CD4-positive, alpha-beta T cell treated with Interleukin-10 for 1 hour (primary cell): ENCODE measurements at places on chromosomes 7 and 10.

GRCh38 chr10:95314192-95314918, 23.6 kb upstream of the PDLIM1 start:
- no peak for DNase-seq

DNA sequence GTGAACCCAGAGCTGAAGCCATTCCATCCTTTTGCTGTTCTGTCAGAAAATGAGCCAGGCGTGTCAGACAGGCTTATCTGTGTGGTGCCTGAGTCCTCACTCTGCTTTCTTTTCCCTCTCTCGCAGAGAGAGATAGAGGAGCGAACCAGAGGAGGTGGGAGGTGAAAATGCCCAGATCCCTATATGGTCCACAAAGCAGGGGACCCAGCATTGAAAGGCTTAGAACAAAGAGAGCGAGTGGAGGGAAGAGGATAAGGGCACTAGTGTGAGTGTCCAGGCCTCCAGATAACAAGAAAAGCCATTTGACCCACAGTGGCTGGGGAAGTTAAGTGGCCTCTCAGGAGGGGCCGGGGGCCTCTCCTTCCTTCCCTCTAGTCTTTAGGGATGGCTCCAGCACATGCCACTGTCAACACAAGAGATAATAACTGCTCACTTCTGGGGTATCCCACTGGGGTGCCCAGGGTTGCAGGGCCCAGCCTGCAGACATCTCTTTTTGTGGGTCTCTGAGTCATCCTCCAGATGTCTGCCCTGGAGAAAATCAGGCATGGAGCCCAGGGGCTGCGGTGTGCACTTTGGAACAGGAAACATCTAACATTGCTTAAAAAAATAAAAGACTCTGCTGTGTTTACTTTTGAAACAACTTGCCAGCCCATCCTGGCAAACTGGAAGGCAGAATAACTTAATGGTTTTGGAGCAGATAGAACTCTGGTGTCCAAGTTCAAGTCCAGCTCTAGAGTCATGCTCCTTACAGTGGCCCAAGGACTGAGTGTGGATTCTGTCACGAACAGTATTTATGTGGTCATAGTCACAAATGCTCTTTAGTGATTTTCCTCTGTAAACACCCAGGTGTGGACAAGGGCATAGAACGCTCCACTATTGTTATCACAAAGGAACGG, 189.5 kb downstream of the CXCL12 start:
- no peak for DNase-seq

DNA sequence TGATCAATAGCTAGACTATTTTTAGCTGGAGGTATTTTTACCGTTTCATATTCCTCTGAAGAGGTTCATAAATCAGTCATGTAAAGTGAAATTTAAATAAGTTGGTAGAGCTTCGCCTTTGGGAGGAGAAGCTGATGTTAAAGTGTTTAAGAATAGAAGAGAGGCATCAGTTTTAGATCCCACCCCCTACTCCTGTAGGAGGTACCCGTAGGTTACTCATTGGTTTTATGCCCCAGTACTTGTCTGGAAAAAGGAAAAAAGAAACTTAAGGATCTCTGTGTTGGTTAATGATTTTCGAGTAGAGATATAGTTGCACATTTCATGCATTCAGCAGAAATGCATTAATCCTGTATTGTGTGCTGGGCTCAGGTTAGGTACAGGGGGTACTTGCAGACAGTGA, 8.7 kb downstream of the ZNF365 start:
- no peak for DNase-seq

- DNase-seq, result peak; percentile 32
Measured at GRCh38 chr10:32953277-32953927, 4.6 kb downstream of the ITGB1 start.

GRCh38 chr10:125064681-125065492, 95.5 kb downstream of the CTBP2 start:
- peak; percentile 25 for DNase-seq

- DNase-seq, result no peak
Measured at GRCh38 chr10:96595741-96596140, 8.9 kb upstream of the TM9SF3 start.
